ENCODE measurements at places on chromosomes 1 and 21.

DNA sequence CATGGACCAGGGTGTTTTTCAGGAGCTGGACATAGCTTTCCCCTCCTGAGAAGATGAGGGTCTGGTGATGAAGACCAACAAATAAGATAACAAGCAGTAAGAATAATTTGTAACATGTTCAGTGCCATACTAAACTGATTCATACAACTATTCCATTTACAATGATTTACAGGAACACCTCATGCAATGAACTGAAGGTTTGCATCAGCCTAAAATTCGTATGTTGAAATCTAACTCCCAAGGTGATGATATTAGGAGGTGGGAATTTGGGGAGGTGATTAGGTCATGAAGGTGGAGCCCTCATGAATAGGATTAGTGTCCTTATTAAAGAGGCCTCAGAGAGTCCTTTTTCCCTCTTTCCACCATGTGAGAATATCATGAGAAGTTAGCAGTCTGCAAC is 15.9 kb upstream of the NIBAN1 start:
- peaks cover 32% of the 10 kb centered on the region for H3K27me3 ChIP-seq
- no peaks in the 10 kb centered on the region for H3K4me1 ChIP-seq
- H3K36me3 ChIP-seq = peaks cover 5% of the 10 kb centered on the region
- no peak overlapping the region for H3K27ac ChIP-seq
- no peak overlapping the region for H3K4me3 ChIP-seq
- no peak for DNase-seq

DNA sequence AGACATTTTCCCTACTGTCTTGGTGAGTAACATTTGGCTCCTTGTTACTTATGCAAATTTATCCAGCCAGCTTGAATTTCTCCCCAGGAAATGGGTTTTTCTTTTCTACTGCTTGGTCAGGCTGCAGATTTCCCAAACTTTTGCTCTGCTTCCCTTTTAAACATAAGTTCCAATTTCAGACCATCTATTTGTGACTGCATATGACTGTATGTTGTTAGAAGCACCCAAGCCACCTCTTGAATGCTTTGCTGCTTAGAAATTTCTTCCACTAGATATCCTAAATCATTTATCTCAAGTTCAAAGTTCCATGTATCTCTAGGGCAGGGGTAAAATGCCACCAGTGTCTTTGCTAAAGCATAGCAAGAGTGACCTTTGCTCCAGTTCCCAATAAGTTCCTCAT is 32.3 kb upstream of the CITED4 start:
- no peak overlapping the region for H3K27ac ChIP-seq
- H3K27me3 ChIP-seq = no peaks in the 10 kb centered on the region
- H3K36me3 ChIP-seq = no peaks in the 10 kb centered on the region
- no peak overlapping the region for H3K4me3 ChIP-seq
- DNase-seq = no peak
- no peaks in the 10 kb centered on the region for H3K4me1 ChIP-seq

DNA sequence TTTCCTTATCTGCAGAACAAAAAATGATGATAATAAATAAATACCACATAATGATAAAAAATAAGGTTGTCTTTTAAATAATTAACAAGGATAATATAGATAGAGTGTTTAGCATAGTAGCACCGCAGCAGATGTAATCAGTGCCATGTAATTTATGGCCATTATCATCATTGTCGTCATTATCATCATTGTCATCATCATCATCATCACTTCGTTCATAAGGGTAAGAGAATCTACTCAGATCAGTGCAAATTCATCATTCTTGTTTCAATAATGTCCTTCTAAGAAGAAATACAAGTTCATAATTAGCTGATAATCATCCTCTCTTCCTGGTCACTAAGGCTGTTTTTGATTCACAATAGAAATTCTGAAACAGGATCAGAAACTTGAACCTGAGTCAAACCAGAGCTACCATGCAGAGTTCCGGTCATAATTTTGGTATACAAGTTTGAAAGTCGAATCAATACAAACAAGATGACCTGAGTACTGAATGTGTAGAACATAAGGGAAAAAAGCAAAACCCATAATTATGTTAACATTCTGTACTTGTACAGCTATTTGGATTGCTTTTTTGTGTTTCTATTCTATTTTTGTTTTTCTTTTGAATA is 172.0 kb downstream of the LRRC40 start:
- H3K4me1 ChIP-seq = no peaks in the 10 kb centered on the region
- H3K27me3 ChIP-seq = no peaks in the 10 kb centered on the region
- DNase-seq = no peak
- H3K36me3 ChIP-seq = no peaks in the 10 kb centered on the region
- no peak overlapping the region for H3K27ac ChIP-seq

DNA sequence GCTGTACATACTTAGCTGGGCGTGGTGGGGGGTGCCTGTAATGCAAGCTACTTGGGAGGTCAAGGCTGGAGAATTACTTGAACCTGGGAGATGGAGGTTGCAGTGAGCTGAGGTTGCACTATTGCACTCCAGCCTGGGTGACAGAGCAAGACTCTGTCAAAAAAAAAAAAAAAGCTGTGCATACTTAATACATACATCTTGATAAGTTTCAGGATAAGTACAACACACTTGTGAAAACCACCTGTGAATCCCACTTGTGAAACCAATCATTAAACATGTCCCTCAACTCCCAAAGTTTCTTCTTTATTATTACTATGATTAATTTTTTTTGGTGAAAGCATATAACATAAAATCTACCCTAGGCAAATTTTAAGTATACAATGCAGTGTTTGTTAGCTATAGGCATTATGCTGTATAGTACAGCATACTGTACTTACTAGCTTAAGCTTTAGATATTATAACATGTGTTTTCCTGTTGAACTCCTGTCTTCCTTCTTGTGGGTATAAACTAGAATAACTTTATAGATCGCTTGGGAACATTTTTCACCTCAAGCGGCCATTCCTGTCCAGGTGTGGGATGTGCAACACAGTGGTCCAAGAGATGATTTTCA is 41.4 kb downstream of the DISC1 start:
- H3K36me3 ChIP-seq = peaks cover 25% of the 10 kb centered on the region
- no peak overlapping the region for H3K4me3 ChIP-seq
- H3K27me3 ChIP-seq = no peaks in the 10 kb centered on the region
- peaks cover 2% of the 10 kb centered on the region for H3K4me1 ChIP-seq
- H3K27ac ChIP-seq = no peak overlapping the region

DNA sequence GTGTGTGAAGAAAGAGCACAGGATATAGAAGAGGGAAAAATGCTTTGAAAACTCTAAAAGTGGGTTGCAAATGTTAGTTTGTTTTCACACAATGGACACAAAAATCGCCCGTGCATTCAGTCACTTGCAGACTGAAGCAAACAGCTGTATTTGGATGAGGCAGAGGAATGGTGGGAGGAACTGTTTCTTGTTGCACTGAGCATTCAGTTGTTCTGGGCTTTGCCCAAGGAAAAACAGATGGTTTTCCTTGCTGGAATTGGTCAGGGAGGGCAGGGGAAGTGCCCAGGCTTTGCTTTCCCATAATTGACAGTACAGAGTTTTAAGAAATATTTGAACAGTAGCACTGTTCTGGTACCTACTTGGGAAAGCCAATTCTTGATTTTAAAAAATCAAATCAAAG is 19.5 kb upstream of the WARS2 start:
- H3K4me3 ChIP-seq = no peak overlapping the region
- H3K27ac ChIP-seq = no peak overlapping the region
- DNase-seq = no peak
- H3K36me3 ChIP-seq = peaks cover 40% of the 10 kb centered on the region
- H3K27me3 ChIP-seq = no peaks in the 10 kb centered on the region

GRCh38 chr1:10519016-10519417 is 44.3 kb downstream of the PEX14 start:
- no peak overlapping the region for H3K4me3 ChIP-seq
- no peak overlapping the region for H3K27ac ChIP-seq
- peaks cover 59% of the 10 kb centered on the region for H3K4me1 ChIP-seq

DNA sequence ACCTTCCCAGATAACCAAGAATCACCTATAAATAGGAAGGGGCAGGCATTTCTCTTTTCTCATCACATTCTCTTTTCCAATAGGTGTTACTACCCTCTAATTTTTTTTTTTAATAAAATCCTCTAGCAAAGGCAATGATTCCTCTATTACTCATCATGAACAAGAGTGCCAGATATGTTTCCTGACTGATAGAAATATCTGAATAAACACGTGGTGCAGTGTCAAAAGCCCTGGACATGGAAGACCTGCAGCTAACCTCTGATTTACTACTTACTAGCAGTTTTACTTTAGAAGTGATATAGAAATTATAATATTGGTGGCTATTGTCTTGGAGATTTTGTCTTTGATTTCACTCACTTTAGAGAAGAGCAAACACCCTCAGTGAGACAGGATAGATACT is 194.6 kb upstream of the SAMSN1 start:
- no peak overlapping the region for H3K4me3 ChIP-seq
- peaks cover 5% of the 10 kb centered on the region for H3K36me3 ChIP-seq
- H3K27me3 ChIP-seq = no peaks in the 10 kb centered on the region
- H3K27ac ChIP-seq = no peak overlapping the region
- H3K4me1 ChIP-seq = peaks cover 29% of the 10 kb centered on the region

DNA sequence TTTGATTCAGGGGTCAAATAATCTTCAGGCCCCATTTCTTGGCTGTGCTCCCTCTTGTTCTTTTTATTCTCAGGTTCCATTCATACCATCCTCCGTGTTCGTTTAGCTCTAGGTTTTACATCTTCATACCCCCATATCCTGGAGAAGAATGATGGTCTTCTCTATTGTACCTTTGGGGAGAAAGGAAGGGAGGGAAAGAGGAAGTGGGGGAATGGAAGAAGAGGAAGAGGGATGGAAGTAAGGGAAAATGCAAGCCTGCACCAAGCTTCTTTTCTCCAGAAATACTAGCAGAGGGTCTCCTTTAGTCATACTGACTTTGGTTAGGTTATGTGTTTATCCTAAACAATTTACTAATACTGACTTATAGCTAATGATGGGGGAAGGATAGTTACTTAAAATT is 52.4 kb downstream of the FNBP1L start:
- peaks cover 3% of the 10 kb centered on the region for H3K4me1 ChIP-seq
- H3K27ac ChIP-seq = no peak overlapping the region
- no peak for DNase-seq
- H3K27me3 ChIP-seq = no peaks in the 10 kb centered on the region
- H3K36me3 ChIP-seq = no peaks in the 10 kb centered on the region

Measured in activated CD4-positive, alpha-beta T cell treated with anti-CD3 and anti-CD28 coated beads, Interleukin-2, amount 10 ng/mL, durations not matched to agents 7 days and 5 days (primary cell).